Activated CD8-positive, alpha-beta memory T cell treated with anti-CD3 and anti-CD28 coated beads, Interleukin-2, amount 10 ng/mL, durations not matched to agents 7 days and 5 days (primary cell): ENCODE measurements at places on chromosomes 5 and 9.

DNA sequence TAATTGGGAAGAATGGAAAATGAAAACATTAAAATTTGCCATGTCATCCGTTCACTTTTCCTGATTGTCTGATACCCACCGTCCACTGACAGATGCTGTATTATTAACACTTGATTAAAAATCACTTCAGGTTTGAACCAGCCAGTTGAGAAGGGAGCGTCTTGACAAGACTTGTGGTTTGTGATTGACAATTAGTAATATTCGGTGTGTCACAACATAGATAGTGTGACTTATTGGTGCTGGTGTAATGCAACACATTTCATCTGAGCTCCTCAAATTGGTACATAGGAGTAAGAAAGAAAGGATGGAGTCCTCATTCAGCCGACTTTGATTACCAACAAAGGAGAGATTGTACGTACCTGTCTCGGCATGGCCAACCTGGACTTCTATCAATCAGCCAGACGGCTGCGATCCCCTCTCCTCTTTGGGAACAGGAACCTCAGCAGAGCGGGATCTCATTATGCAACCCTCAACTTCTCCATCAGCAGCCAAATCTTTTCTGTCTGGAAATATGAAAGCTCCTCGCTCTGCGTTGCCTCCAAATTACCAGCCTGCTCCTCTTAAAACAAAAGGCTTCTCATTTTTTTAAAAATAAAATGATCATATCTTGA is 211.7 kb upstream of the MVB12B start:
- DNase-seq: peak; percentile 14

GRCh38 chr5:174922955-174923354 is 198.6 kb downstream of the MSX2 start:
- no peak for DNase-seq

DNA sequence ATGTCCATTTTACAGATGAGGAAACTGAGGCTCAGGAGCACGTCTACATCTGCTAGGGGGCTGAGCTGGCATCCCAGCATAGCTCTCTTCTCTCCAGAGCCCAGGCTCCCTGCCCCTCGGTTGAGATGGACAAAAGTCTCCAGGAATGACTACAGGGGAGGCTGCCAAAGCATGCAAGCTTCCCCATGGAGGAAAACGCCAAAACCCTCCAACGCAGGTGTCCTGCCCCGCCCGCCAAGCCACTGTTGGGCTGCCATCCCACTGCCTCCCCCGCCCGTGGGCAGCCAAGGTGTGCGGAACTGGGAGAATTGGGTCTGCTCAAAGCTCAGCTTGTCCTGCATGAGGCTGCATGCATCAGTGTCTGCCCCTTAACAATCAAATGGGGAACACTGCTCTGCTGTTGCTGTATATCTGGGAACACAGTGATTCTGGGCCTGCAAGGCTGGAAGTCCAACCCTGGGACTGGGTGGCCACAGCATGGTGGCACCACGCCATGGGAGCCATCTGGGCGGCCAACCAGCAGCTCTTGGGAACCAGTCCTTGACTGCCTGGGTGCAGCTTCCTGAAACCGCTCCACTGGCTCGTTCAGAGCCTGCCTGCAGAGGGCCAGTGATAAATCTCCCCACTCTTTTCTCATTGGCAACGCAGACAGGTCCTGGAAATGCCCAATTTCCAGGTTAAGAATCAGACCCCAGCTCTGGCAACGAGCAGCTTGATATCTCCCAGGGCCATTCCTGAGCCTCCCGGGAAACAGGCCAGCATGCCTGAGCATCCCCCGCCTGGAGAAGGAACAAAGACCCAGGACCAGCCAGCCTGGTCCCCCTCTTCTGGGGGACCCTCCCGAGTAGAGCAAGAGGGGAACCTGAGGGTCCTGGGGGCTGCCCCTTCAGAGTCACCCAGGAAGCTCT is 3.5 kb downstream of the RALGDS start:
- no peak for DNase-seq

GRCh38 chr5:135843571-135844337 is 9.3 kb downstream of the SLC25A48 start:
- DNase-seq: no peak

DNA sequence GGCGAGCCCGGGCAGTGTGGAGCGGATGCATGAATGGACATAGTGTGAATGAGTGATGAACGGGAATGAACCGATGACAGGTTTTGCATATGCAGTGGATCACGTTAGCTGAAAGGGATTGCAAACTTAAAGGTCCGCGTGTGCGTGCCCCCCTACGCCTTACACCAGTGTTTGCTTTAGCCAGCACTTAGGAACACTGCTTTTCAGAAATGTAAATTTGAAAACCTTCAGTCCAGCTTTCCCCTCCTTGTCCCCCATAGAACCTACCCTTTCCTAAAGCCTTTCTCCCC is 692 bp downstream of the PSAT1 start:
- no peak for DNase-seq

- DNase-seq: no peak
Measured at GRCh38 chr5:181185560-181185959, 19.4 kb downstream of the TRIM7 start.

- no peak for DNase-seq
Measured at GRCh38 chr5:60402161-60402785, 297.7 kb downstream of the DEPDC1B start.

- no peak for DNase-seq
Measured at GRCh38 chr5:28691526-28691925, 1653.1 kb upstream of the CDH9 start.
